Activated CD4-positive, alpha-beta memory T cell treated with anti-CD3 and anti-CD28 coated beads, Interleukin-2, amount 10 ng/mL, durations not matched to agents 7 days and 5 days (primary cell): ENCODE measurements at places on chromosomes 2 and 18. TPM values are rescaled to one million over a fixed set of nuclear protein-coding genes. Genes with fewer than 3 reads are reported as not detected.

Gene UGT1A5
- total RNA-seq, result not detected

Gene HOXD1
- not detected for total RNA-seq

DNA sequence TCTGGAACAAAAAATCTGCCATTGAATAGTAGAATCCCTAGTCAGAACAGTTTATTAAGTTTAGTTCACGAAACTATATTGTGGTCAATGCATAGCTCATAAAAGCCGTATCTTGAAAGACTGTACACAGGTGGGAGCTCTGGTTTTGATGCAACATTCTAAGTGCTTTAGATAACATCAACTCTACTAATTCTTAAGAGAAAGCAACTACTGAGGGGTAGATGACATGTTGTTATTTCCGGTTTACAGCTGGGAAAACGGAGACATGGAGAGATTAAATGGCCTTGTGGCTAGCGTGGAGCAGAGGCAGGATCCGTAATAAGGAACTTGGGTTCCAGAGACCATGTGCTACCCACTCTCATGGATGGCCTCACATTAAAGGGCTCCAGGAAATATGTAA, 4.2 kb upstream of the ITGA6 start:
- no peaks in the 10 kb centered on the region for H3K36me3 ChIP-seq
- H3K27me3 ChIP-seq, result peaks cover 40% of the 10 kb centered on the region
- peaks cover 16% of the 10 kb centered on the region for H3K4me1 ChIP-seq
- no peak overlapping the region for H3K4me3 ChIP-seq
- no peak for DNase-seq

GRCh38 chr2:39995005-39995737, 216.1 kb upstream of the THUMPD2 start:
- H3K4me1 ChIP-seq, result peaks cover 17% of the 10 kb centered on the region
- no peak for DNase-seq
- H3K4me3 ChIP-seq, result no peak overlapping the region

- no peaks in the 10 kb centered on the region for H3K36me3 ChIP-seq
- no peaks in the 10 kb centered on the region for H3K27me3 ChIP-seq
- no peak for DNase-seq
- H3K4me1 ChIP-seq, result no peaks in the 10 kb centered on the region
- H3K27ac ChIP-seq, result no peak overlapping the region
Measured at GRCh38 chr2:59956981-59957380, 596.5 kb downstream of the BCL11A start.
